ENCODE measurements at places on chromosomes 2 and 18.

DNA sequence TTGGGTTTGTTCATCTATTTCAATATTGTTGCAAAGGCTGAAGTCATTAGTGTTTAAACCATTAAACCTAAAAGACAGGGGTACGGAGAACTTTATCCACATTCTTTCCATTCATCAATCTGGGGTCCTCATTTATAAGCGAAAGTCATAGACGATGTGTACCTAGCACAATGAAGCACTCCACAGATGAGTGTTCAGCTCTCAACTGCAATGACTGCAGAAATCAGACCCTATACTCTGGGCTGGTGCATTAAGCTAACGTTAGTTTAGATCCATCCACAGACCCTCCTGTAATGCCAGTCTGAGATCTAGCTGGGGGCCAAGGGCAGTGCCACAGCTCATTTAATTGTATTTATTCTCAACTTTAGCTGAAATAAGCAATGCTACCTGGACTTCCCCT is 155.2 kb downstream of the AFF3 start:
- DNase-seq = no peak

DNA sequence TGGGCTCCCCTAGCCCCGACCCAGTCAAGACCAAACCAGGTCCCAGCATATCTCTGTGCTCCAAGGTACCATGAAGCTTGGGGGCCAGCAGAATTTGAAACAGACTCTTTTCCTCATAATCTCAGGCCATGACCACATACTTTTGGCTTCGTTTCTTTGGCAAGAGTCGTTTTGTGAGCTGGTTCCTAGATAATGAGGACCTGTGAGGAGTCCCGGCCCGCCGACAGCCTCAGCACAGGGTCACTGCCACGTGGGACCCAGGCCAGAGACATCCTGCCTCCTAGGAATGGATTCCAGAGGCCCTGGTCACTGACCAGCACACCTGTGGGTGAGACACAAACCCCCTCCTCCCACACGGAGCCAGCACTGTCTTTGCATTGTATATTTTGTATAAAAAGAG is 73.5 kb downstream of the VAPA start:
- no peak for DNase-seq

DNA sequence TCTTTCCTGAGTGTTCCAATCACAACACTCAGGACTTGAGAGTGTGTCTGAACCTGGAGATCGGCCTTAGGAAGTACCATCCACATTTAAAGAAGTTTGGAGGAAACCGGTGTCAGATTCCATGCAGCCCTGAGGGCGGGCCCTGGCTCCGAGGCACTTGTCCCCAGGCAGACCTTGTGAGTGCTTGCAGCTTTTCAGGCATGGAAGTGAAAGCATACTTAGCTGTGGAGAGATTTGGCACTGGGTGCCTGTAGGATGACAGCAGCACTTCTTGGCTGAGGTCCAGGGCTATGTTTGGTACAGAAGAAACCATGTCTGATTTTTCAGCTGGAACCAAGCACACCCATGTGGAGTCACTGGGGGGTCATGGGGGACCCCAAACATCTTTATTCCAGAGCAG is 230.8 kb downstream of the SEPTIN10 start:
- peak; percentile 53 for DNase-seq

DNA sequence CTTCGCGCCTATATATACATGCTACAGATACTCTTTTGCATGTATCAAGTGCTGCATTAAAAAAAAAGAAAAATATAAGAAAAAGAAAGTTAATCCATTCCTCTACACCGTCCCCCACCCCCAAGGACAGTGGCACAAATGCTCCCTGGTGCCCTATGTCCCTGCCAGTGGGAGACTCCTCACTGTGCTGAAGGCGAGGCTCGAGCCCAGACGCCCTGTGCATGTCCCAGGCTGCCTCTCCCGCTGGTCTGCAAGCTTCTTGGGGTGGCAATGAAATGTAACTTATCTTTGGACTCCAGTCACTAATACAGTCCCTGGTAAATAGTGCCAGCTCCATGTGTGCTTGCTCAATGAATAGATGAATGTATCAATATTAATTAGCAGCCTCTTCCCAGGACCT is 185.6 kb upstream of the SMAD2 start:
- DNase-seq = no peak

GRCh38 chr2:21895200-21895599 is 771.4 kb downstream of the TDRD15 start:
- no peak for DNase-seq

DNA sequence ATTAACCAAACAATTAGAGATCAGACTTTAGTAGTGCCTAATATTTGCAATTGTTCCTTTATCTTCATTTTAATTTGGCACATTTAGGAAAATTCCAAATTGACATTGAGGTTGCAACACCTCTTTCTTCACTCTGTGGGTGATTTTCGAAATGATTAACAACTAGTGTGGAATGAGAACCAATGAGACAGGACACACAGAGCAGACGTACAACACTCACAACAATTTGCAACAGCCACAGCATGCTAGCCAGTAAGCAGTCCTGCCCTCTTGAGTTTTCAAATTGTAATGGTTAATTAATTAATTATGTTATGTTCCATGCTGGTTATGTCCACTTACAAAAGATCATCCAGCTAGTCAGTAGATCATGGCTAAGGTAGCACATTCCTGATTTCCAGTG is 339.3 kb downstream of the LRP1B start:
- DNase-seq = no peak

GRCh38 chr2:233350708-233351107 is 3.6 kb upstream of the DGKD start:
- DNase-seq = peak; percentile 54
